ENCODE measurements at places on chromosomes 2 and 18.

- no peak for DNase-seq
These were observed 108.8 kb upstream of the UBE2E3 start for GRCh38 chr2:180871649-180872048.

- DNase-seq = no peak
These were observed 103.5 kb downstream of the KCNS3 start for GRCh38 chr2:17981936-17982335.

- DNase-seq = no peak
These were observed 90.1 kb downstream of the MALT1 start for GRCh38 chr18:58761241-58761969.

- DNase-seq = no peak
These were observed 61.8 kb downstream of the ADD2 start for GRCh38 chr2:70706026-70706795.

- DNase-seq = no peak
These were observed 107.9 kb downstream of the KCNF1 start for GRCh38 chr2:11019614-11020013.

DNA sequence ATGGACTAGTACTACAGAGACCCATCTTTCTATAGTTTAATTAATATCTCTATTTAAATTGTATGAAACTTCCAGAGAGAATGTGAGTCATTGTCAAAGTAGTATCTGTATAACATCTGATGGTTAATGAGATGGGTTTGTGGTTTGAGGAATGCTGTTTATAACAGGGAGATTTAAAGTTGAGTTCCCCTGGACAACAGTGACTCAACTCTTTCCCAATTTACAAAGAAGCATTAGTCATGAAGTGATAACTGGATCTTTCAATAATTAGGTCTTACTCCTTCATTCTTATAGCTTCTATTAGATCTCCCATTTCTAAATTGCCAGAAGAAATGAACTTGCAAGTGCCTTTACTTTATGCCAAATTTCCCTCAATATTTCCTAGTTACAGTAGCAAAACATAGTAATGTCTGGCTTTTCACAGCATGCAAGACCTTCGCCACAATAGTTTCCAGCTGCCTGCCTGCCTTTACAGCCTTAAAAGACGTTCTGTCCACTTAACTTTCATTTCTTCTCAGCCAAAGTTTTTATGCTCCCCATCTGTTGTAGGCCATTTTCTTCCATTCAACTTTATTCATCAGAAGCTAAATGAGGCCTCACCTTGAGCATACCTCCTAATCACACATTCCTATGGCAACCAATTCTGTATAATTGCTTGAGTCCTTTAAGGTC is 47.7 kb upstream of the WDR75 start:
- peak; percentile 27 for DNase-seq
